ENCODE measurements at places on chromosomes 7 and 10.
A peak's percentile ranks its signal among the peaks of the same experiment; 100 is the strongest.

GRCh38 chr10:75019370-75019769 is 92.1 kb upstream of the SAMD8 start:
- DNase-seq: peak; percentile 64

DNA sequence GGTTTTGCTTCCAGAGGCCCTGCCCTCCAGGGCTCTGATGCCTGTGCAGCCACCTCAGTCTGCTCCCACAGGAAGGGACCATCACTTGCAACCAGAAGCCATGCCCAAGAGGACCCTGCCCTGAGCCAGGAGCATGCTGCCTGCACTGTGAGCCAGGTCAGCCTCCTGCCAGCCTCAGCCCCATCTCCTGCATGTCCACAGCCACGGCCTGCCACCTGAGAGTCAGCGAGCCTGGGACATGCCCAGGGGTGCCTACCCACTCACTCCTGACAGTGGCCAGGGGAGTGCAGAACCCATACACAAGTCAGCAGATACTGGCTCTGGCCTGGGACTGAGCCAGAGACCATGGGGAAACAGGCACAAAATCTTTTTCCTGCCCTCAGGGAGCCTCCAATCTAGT is 6.6 kb upstream of the KCP start:
- no peak for DNase-seq

GRCh38 chr7:77826300-77826699 is 27.7 kb downstream of the PHTF2 start:
- DNase-seq: no peak

GRCh38 chr7:110311556-110311955 is 779.4 kb upstream of the LRRN3 start:
- DNase-seq: no peak

GRCh38 chr10:12250181-12250580 is 54.2 kb downstream of the CDC123 start:
- DNase-seq: no peak

GRCh38 chr10:3530346-3530745 is 254.7 kb downstream of the KLF6 start:
- no peak for DNase-seq

DNA sequence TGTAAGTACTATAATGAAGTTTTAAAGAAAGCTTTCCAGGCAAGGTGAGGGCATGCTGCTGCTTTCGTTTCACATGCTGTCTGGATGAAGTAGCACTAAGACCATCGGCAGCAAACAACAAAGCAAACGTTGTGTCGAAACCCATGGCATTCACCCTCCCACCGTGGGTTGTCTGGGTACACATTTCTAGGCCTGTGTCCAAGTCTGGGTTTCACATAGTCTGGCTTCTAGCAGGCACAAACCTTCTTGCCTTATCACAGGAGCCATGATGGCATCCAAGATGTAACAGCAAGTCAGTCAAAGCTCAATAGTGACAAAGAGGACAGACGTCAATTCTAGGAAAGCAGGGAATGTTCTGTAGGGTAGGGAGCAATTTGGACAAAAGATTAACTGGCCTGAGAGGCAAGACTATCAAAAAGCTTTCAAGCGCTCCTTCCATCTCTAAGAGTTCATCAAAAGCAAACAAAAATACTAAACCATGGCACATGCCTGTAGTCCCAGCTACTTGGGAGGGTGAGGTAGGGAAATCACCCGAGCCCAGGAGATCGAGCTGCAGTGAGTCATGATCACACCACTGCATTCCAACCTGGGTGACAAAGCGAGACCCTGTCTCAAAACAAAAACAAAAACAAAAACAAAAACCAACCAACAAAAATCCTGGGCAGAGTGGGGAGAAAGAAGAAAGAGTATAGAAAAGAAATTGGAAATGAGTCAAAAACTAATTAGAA is 42.7 kb downstream of the PAXIP1 start:
- peak; percentile 70 for DNase-seq

DNA sequence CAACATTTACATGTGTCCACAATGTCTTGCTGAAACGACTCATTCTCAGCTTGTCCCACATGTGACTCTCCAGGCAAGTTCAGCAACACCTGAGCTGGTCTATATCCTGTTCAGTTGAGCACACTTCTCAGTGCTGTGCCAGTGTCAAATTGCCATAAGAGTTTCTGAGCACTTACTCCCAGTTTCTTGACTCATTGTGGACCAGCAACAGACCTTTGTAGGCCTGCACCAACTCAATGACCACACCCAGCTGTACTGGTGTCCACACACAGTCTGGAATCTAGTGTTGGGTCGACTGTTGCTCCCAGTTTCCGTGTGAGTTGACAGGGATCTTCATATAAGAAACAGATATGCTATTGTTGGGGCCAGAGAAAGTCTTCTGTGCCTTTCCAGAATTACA is 88.0 kb downstream of the PTPN20 start:
- no peak for DNase-seq

DNA sequence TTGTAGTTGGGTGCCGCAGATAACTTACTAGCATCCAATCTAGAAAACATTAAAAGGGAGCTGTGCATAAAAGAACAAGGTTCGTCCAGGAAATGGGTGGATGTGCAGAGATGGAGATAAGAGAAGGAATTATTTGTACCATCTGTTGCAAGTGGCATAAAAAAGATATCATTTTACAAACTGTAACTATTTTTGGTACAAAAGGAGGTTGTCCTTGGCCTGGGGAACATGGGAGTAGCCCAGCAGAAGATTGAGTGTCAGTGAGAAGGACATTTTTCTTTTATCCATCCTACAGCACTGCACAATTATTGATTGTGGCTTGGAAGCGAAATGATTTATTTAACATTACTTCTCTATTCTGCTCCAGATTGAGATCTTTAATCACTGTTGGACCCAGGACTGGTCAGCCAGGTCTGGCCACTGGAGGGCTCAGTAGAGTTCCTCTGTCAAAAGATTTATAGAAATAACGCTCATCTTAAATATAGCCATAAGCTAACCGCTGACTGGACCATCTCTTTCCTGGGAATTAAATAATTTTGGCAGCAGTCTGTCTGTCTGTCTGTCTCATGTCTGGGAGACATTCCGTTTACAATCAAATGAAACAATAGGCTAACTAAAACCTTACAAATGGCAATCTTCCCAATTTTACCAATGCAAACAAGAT is 254.1 kb downstream of the KIAA1217 start:
- no peak for DNase-seq

- no peak for DNase-seq
Observed at GRCh38 chr10:109592391-109592790, 330.9 kb downstream of the XPNPEP1 start.

DNA sequence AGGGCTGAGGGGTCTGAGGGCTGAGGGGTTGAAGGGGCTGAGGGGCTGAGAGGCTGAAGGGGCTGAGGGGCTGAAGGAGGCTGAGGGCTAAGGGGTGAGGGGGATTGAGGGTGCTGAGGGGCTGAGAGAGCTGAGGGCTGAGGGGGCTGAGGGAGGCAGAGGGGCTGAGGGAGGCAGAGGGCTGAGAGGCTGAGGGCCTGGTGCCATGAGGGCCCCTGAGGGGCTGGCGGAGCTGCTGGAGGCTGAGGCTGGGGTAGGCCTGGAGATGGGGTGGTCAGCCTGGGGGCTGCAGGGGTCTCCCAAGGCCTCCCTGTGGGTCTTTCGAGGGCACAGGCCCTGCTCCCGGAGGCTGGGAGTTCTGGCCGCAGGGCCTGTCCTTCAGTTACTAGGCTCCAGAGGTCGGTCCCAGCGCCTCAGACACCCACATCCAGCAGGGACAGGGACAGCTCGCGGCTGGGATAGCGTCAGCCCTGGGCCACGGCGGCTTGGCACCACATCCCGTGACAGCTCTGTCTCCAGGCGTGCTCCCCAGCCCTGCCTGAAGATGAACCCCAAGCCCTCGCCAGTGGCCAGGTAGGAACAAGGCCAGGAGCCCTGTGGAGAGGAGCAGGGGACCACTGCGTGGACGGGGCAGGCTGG is 16.9 kb downstream of the MYO1G start:
- no peak for DNase-seq

DNA sequence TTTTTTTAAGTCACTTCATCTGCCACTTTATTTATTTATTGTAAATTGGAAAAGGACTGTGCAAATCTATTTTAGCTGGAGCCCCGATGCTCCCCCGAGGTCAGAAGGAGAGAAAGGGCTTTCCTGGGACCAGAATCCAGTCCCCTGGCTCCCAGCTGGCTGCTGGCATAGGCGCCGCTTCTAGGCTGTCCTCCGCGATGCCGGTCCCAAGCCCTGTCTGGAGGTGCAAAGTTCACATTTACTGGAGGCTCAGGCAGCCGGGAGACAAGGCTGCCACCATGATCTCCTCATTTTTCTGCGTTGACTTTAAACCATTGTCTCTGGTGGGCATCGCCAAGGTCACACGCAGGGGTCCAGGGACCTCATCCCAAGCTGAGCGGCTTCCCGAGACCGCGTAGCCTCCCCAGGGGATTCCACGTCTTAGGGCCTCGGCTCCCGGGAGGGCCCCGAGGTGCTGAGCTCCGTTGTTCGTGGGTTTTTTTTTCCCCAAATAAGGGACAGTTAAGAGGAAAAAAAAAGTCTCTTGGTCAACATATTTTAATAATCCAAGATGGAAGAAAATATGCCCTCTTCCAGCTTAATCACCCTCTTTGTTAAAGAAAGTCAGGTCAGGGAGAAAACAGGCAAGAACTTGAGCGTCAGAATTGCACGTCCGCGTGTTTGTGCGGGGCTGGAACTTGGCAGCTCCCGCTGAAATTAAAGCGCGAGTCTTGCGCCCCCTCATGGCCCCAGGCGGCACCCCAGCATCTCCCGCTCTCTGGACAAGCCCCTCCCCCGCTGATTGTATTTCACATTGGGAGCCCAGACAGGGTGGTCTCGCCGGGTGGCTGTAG is 11.9 kb downstream of the RGR start:
- DNase-seq: peak; percentile 63

GRCh38 chr7:130471974-130472373 is 19.9 kb upstream of the MEST start:
- no peak for DNase-seq

DNA sequence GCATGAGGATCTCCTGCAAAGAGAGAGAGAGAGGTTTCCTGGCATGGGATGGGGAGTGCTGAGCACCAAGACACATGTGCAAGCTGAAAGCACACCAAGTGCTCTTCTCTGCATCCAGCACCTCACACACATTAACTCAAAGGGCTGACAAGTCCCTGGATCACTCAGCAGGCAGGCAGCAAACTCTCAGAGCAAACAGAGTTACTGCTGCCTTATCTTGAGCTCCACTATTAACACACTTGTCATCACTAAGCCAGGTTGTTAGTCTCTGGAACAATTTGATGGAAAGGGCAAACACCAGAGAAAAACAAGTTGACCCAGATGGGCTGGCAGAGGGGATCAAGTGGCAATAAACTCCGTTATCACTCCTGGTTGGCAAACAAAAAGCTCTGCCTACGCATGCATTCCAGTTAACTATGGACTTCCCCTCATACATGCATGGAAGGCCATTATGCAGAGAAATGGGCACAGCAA is 349.9 kb downstream of the KCNMA1 start:
- no peak for DNase-seq

DNA sequence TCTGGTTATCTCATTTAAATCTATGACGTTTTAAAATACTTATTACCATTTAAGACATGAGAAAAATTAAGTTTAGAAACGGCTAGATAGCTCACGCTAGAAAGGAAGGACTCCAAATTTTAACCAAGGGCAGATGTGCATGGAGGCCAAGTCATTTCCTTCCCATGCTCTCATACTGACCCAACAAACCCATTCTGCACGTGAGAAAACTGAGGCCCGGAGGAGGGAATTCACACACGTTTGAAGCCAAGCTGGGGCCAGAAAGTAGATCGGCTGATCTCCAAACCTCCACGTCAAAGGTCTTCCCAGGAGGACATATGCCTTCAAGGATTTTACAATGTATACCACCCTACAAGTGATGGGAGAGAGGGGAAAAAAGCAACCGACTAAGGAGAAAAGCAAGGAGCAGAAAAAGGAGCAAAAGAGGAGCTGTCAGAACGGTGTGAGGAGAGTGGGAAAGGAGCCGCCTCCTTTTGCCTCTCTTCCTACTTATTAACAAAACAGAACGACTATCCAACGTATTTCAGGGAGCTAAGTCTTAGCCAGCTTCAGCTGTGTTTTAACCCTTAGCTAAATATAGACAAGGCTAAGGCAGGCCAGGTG is 645 bp upstream of the SIRT1 start:
- DNase-seq: no peak

DNA sequence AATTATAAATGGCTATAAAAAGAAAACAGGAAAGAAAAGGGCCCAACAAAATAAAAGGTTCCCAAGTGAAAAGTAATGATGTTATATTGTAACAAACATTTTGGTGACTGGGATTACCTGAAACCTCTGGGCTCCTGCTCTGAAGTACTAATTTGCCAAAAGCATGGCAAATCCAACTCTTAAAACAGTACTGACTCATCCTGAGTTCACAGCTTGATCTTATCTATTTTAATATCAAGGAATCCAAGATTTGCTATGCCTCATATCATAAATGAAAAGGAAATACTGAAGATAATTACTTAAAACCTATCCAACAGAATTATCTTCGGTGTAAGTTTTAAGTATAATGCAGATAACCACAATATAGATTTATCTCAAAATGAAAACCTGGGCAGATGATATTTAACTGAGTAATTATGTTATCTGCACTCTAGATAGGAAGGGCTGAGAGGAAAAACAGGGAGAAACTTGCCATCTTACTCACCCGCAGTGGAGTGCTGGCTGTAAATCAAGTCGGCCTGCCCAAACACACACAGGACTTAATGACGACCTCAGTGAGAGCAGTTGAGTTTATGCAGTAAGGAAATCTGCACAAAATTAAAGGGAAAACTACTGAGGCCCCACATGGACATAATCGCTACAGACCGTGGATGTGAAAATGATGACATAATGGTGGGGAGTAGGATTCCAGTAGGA is 48.4 kb downstream of the MPP7 start:
- DNase-seq: no peak

- no peak for DNase-seq
Observed at GRCh38 chr10:122990278-122990677, 10.1 kb downstream of the PSTK start.

DNA sequence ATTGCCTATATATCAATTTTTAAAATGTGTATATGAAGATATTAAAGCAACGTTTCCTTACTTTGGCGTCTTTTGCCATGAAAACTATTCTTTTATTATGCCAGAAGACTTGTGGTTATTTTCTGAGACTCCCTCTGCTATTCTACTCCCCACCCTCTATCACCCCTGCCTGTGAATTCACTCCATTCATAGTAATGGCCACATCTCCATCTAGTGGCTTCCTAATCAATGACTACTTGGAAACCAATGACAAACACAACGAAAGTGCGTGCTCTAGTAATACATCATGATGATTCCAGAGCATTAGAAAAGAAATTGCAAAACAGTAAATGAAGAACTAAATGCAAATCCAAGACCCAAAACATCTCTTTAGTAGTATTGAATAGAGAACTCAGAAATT is 186.7 kb upstream of the HGF start:
- DNase-seq: peak; percentile 58

DNA sequence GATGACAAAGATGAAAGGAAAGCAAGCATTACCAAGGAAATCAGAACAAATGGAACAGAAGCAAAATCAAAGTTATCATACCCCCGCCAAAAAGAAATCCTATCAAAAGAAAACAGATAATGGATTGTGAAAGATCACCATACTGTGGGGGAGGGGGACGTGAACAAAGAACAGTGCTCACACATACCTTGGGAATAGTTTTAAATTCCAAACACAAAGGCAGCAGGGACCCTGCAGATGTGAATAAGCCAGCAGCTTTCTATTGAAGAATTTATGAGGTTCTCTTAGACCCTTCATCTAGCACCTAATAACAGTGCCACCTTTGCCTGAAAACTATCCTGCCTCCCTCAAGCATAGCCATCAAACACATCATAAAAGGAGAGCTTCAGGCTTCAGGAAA is 94.0 kb downstream of the AKR1D1 start:
- no peak for DNase-seq

Measured in globus pallidus (tissue), 1 donor.